Germinal center (tissue), 1 donor: ENCODE measurements at places on chromosomes 5 and 9.

DNA sequence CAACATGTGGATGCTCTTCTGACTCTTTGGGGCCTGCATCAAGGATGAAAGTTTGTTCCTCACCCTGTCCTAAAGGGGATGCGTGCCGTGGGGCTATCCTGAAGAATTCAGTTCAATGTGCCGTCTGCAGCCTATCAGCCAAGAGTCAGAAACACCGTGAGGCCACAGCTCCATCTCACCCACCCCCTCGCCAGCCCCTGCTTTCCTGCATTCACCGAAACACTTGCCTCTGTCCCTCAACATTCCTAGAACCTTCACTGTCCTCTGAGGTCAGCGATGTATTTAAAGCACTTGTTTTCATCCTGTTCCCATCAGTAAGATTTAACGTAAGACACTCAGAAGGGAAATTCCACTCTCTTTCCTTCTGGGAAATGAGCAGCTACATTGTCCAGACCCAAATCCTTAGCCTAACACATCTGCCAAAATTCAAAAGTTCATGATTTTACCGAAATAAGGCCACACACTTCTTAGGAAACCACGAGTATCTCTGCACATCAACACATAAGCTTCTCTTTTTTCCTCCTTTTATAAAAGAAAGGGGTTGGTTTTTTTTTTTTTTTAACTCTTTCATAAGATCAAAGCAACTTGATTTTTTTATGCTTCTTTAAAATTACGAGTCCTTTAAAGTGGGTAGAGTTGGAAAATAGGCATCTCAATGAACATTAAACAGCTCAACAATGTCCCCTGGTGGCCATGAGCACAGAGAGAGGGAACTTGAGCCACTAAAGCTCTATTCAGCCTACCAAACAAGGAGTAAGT, 100.7 kb downstream of the SUSD1 start:
- DNase-seq = peak; percentile 39

- no peak for DNase-seq
Observed at GRCh38 chr5:14486486-14486885, 95.1 kb upstream of the OTULINL start.

GRCh38 chr5:179257176-179257682, 88.0 kb downstream of the ADAMTS2 start:
- no peak for DNase-seq

DNA sequence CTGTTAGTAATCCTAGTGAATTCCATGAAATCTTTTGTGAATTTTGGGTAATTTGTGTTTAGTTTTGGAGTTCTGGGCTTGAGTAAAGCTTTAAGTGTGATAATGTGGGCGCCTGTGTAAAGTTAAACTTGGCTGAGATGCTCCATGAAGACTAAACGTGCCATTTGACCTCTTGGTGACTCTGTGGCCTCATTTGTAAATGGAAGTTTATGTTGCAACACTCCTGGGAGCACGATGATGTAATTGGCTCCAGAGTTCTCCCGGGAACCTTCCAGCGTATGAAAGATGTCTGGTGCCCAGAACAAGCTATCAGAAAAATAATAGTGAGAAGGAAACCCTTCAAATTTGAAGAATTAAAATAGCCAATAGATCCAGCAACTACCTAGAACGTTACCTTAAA, 981.2 kb downstream of the TLE4 start:
- DNase-seq = no peak

- peak; percentile 60 for DNase-seq
Observed at GRCh38 chr9:94639061-94639998, at the start of gene FBP1. TSS of gene FBP1 (minus strand) at chr9:94639518. CDS start at chr9:94639310, 208 bp downstream.

DNA sequence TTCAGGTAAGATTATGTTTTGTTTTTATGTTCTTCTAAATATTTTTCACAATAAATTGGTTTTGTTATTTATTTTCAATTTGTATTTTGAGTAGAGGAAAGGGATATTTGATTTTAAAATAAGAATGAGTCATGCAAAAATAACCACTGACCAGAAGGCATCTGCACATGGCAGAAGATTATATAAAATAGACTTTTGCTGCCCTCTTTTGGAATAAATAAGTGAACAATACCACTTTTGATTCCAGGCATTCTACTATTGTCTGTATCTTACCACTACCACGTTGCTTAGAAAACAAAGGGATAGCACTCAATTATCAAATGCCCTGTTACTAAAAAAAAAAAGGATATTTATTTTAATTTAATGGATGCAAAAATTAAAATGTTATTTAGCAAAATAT, 227.3 kb upstream of the ITGA1 start:
- DNase-seq = no peak

DNA sequence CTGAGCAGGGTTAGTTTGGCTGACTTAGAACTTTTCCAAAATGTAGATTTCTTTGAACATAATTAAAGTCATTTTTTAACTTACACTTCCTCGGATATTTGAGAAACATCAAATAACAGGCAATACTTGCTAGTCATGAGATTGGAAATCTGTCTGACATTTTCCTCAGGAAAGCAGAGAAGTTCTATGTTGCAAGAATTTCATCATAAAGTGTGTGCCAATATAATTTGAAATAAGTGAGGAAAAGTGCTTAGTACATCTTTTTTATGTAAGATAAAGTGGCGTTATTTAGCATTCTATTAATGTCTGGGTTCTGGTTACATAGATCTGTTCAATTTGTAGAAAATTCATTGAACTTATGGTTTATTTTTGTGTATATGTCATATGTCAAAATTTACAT, 48.7 kb upstream of the C5orf47 start:
- DNase-seq = no peak

DNA sequence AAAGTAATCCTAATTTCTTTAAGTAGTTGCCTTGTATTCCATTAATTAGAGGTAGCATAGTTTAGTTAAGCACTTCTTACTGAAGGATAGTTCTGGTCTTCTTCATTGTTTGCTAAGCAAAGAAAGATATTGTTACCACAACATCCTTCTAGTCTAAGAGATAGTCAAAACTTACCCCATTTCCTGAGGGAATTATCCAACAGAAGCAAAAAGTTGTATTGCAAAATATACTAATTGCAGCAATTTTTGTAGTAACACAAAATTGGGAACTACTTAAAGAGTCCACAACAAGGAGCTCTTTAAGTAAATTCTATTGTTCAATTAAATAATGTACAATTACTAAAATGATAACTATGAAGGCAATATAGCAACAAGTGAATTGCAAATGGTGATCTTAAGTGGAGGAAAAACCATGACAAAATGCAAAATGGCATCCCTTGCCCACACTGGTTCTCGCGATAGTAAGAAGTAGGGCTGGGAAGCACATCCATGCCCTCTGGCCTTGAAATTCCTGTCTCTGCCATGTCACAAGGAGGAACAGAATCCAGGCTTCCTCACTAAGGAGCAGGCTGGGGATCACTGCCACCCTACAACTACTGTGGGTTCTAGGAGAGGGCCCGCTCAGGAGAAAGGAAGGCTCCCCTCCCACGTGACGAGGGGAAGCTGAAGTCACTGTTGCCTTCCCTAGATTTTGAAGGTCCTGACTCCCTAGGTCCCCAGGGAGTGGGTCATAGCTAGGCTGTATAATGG, 23.3 kb upstream of the MEGF9 start:
- DNase-seq = no peak

DNA sequence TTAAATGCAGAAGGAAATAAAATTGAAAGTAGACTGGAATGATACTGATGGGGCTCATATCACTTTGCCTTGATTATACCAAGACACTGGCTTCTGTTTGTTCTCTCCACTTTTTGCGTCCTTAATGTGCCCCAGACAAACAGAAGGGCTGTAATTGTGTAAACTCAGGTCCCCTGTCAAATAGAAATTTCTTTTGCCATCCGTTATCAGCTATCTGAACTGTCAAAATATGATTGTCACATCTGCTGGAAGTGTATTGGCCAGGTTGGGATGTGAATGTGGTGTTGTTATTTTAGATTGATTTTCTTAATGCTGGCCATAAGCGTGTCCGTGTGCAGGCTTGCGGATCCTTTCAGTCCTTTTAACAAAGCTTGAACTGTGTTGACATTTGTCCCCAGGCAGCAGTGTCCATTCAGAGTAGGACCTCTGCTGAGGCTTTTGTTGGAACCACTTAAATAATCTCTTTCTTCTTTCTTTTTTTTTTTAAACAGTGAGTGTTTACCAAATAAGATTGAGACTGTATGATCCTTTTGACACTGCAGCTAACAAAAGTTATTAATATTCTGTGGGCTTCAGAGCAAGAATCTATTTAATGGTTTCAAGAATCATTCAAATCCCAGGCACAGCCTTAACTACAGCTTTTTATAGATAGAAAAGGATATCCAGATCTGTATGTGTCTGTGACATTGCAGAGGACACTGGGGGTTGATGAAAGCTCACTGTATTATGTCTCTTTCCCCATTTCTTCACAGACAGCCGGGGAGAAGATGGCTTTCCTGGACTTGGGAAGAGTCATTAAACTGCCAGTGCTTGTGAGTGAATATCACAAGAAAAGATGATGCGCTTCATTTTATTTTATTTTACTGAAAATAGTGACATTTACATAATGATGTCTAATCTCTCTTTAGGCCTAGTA, 171.7 kb downstream of the ZNF608 start:
- no peak for DNase-seq

DNA sequence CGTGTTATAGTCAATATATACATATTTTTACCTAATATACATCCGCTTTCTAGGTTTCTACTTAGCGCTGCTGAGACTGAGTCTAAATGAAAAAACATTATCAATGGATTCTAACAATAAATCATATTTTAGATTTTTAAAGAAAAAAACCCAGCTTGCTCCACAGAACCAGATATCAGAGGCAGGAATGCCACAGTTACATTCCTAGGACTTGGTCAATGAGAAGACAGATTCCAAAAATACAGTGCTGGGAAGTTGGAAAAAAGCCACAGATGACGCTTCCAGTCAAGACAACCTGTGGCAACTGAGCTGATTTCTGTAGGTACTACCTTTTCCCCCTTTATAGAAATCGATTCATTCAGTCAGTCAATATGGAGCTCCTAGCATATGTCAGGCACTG, 577 bp upstream of the CCDC112 start:
- DNase-seq = no peak

- DNase-seq = no peak
Observed at GRCh38 chr5:140801494-140801841, 611 bp downstream of the PCDHA3 start.

- no peak for DNase-seq
Observed at GRCh38 chr9:108869092-108869725, 7.1 kb downstream of the ACTL7A start.

GRCh38 chr5:151196556-151197290, 27.2 kb downstream of the CCDC69 start:
- peak; percentile 70 for DNase-seq

- no peak for DNase-seq
Observed at GRCh38 chr5:24407466-24407865, 237.3 kb downstream of the CDH10 start.

DNA sequence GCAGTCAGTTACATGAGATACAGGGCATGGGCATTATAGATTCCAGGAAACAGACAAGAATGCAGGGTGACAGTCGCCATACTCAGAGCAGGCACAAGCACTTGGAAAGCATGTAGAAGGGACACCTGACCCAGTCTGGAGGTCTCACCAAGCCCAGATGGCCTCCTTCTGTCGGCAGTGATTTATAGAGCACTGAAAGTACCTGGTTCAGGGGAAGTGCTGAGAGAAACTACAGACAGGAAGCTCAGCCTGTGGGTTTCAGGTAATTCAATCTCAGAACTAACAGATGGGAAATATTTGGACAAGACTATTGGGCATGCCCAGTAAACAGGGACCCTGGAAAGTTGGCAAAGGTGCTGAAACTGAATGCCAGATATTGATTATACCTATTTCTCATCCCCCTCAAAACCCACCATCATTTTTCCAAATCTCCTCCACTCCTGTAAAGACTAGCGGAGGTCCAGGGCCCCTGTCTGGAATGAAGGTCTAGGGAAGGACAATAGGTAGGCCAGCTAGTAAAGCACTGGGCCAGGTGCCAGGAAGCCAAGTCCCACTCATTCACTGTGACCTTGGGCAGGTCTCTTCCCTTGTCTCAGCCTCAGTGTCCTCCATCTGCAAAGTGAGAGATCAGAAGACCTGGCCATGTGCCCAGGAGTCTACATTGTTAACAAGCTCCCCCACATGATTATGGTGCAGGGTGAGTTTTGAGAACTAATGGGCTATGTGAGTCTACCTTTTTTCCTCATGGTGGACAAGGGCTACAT, 26.9 kb downstream of the KLHL3 start:
- no peak for DNase-seq

DNA sequence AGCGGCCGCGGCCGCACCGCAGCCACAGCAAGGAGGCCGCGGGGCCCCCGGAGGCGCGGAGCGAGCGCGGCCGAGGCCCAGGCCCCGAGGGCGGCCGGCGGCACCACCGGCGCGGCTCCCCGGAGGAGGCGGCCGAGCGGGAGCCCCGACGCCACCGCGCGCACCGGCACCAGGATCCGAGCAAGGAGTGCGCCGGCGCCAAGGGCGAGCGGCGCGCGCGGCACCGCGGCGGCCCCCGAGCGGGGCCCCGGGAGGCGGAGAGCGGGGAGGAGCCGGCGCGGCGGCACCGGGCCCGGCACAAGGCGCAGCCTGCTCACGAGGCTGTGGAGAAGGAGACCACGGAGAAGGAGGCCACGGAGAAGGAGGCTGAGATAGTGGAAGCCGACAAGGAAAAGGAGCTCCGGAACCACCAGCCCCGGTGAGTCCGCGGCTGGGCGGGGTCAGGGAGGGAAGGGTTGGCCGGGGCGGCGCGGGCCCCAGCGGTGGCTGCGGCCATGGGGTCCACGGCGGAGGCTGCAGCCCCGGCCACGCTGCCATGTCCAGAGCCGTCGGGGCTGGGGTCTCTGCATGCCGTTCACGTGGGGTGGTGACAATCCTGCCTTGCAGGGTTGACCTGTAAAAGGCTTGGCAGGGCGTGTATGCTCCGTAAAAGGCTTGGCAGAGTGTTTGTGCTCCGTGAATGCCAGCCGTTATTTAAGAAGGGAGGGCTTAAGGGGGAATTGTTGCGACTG, 146.0 kb downstream of the CACNA1B start:
- DNase-seq = no peak

GRCh38 chr5:5954275-5954598, 424.1 kb downstream of the MED10 start:
- no peak for DNase-seq

DNA sequence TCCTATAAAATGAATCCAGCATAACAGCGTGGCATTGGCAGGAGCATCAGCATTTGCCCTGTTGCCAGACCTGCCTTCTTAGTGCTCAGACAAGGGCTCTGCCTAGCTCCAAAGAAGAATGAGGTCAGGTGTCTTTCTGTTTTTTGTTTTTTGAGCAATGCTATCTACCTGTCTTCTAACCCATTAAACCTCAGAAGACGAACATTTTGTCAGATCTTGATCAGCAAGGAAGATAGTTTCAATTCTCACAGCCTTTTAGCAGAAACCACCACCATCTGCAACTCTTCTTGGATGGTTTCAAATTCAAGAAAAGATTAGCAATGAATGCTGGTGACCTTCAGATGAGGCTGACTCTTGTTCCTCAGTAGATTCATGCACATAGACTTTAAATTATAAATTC, 103.5 kb upstream of the IQGAP2 start:
- no peak for DNase-seq
